ENCODE measurements at places on chromosomes 11 and 22.
A peak's percentile ranks its signal among the peaks of the same experiment; 100 is the strongest.

DNA sequence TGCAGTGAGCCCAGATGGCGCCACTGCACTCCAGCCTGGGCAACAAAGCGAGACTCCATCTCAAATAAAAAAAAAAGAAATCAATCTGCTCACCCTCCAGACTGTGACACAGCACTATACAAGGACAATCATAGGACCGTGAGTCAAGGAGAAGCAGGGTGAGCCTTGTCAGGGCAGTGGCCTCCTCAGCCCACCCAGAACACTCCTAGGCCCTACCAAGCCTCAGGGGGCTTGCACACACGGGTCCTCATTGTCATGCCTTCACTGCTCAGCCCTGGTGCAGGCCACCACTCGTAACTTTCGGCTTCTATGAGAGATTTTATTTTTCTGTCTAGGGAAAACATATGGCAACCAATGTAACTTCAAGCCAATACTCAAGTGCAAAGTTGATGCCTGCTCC lies 35.8 kb downstream of the DGCR2 start:
- DNase-seq: no peak

GRCh38 chr22:29141078-29141688 lies 64.5 kb upstream of the EMID1 start:
- no peak for DNase-seq

- DNase-seq: no peak
Observed at GRCh38 chr11:79043726-79044125, 397.1 kb downstream of the TENM4 start.

DNA sequence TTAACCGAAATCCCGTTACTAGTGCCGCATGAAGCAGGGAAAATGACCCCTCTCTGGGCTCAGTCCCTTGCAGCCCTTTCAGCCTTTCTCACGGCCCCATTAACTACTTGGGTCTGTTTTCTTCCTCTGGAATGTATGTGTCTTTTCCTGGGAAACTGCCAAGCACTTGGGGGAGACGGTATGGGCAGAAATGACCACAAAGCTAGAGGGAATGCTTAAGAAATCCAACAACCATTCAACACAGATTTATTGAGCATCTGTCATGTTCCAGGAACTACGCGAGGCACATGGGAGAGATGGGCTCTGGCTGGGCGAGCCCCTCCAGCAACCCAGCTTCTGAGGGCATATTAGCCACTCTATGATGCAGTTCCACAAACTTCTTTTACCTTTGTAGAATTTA lies 462.6 kb downstream of the BUD13 start:
- no peak for DNase-seq

- DNase-seq: no peak
Observed at GRCh38 chr11:117528097-117528721, 200.6 kb downstream of the CEP164 start.

DNA sequence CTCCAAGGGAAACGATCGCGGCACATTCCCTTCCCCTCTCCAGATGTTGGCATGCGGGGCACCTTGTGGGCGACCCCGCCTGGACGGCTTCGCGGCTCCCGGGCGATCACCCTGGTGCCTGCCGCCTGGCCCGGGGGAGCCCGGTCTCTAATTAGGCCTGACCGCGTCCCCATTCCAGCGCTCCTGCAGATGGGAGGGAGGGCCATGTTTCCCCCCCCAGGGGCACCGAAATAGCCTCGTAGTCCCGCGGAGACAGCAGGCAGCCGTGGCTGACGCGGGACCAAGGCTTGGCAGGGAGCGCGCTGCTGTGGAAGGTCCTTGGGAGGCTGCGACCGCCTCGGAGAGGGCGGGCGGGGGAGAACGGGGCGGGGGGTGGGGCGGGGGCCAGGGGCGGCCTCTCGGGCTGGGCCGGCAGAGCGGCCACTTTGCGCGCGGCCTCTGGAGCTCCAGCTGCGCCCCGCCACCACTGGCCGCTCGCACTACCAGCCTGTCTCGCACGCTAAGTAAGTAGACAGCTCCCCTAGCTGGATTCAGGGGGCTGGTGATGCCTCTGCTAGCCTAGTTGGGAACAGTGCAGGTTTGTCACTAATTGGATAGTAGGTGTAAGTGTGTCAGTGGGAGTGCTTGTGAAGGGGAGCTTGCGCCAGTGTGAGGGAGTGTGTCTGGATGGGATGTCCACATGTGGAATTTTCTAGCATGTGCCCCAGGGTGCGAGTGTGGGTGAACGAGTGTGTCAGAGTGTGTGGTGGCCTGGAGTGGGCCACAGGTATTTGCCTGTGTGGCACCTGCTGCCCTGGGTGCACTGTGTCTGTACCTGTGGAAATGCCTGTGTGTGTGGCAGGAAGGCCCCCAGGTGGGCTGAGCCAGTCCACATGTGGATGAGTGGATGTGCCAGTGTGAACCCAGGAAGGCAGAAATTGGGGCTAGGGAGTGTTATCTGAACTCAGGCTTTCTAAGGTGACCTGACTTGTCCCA lies at the start of gene INSC:
Gene INSC (plus strand): TSS at position 423 of the 975 bp plus-strand sequence. CDS start 34,252 bp downstream, outside the sequence.
- DNase-seq: no peak

GRCh38 chr11:126319374-126319740 lies 15.5 kb downstream of the DCPS start:
- DNase-seq: no peak

DNA sequence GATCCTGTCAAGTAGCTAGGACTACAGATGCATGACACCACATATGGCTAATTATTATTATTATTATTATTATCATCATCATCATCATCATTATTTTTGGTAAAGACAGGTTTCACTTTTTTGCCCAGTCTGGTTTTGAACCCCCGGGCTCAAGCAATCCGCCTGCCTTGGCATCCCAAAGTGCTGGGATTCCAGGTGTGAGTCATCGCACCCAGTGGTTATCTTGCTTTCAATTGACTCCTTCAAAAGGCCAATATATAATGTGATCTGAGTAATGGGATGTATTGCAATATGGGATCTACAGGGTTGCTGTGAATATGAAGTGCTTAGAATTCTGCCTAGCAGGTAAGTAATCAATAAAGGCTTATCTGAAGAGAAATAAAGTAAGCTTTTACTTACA lies 221.2 kb downstream of the SBF2 start:
- DNase-seq: no peak

DNA sequence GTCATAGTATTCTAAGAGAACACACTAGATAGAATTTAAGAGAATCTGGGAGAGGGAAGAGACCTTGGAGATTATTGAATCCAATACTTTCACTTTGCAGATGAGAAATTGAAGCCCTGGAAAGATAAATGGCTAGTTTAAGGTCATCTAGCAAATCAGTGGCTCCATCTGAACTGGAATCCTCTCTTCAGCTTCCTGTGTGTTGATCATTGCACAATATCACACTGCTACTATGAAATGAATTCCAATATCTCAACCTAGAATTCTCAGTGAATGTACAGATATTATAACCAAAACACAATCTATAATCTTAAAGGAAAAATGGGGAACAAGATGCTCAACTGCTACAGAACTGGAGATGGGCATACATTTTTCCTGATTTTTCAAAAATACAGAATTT lies 44.1 kb downstream of the DCUN1D5 start:
- DNase-seq: no peak

DNA sequence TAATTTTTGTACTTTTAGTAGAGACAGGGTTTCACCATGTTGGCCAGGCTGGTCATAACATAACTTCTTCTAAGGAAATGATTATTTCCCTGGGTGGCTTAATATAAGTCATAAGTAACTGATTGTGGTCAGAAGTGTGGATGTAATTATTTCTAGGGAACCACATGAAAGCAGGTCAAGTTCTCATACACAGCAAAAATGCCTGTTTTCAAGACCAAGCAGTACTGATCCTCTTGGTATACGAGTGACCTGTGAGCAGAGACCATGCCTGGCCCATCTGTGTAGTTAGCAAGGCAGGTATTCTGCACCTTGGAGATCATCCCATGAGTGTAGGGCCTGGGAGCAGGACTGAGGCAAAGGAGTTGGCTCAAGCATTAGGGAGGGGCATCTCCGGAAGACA lies 32.5 kb upstream of the NUCB2 start:
- peak; percentile 59 for DNase-seq

- DNase-seq: peak; percentile 10
Observed at GRCh38 chr11:8080674-8081590, at the start of gene TUB. Gene TUB, plus strand, starts transcription at chr11:8081211. Its CDS starts 300 bp downstream, at chr11:8081511.

DNA sequence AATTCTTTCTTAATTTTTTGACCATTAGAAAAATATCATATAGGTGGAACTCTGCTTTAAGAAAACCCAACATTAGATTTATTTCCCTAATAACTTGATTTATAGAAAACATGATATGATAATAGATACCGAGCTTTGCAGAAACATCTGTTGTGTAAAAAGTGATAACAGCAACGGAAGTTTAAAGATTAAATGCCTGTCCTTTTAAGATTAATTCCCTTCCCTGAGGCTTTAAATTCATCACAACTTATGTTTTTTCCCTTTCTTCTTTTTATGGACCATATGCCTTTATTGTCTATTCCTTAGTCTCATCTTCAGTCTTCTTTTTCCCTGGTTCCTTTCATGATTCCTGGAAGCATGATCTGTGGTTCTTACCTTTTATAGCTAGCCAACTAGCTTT lies 1.9 kb downstream of the USP47 start:
- DNase-seq: no peak

GRCh38 chr11:62611705-62612365 lies 740 bp downstream of the EML3 start:
- peak; percentile 54 for DNase-seq

- DNase-seq: no peak
Observed at GRCh38 chr11:606245-606644, 9.5 kb downstream of the IRF7 start.

- no peak for DNase-seq
Observed at GRCh38 chr11:97516688-97517087, 1126.9 kb downstream of the JRKL start.

- DNase-seq: no peak
Observed at GRCh38 chr11:75400146-75400865, 988 bp downstream of the RPS3 start.

- no peak for DNase-seq
Observed at GRCh38 chr11:113278925-113279324, 35.5 kb upstream of the TTC12 start.

DNA sequence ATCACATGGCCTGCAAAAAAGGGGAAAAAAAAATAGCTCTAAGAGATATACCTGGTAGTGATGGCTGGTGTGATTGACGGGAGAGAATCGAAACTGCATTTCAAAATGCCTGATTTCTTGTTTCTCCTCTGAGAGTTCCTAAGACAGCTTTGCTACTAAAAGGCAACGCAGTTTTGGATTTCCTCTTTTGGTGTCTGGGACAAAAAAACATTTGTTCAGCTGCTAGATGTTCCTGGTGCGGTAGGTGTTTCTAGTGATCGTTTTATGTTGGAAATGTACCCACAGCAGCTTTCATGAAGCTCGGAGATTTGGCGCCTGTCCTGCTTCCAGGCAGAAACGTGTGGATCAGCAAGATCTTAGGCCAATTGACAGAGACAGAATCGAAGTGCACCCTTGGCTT lies 18.1 kb downstream of the P2RX3 start:
- DNase-seq: no peak

DNA sequence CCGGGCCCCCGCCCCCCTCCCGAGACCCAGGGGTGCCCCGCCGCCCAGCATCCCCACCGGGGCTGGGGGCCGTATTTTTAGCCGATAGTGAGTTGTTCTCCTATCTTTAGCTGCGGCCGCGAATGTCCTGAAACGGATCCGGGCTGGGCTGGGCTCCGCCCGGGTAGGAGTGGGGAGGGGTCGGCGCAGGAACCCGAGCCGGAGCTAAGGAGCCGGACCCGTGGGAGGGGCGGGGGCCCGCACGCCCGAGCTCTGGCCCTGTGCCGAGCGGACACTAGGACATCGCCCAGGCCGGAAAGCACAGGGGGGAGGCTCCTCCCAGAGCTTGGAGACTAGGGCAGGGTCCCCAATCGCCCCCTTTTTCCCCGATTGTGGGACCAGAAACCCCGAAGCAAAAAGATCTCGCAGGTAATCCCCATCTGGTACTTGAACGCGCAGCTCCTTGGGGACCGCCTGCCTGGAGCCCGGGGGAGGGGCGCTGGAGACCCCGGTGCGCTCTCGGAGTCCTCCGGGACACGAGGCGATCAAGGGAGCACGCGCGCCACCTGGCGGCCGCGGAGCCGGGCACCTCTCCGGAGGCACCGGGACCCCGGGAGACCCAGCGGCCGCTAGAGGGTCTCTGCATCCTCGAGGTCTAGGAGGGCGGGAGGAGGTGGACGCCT lies 669 bp downstream of the CDC42EP2 start:
- peak; percentile 87 for DNase-seq

DNA sequence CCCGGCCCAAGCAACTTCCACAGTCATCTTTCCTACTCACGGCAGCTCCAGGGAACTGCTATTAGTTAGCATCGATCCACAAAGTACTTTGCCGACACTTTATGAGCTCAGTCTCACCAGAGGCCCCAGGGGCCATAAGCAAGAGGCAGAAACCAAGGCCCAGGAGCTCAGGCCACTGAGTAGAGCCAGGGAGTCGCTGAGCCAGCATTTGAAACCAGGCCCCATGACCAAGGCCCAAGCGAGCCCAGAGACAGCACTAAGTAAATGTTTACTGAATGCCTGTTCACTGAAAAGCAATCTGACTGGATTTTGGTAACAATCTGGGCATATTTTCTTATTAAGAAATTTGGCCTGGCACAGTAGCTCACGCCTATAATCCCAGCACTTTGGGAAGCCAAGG lies 43.3 kb downstream of the ARRB1 start:
- no peak for DNase-seq
